ENCODE measurements at places on chromosomes 5 and 9. TPM values are rescaled to one million over a fixed set of nuclear protein-coding genes. Genes with fewer than 3 reads are reported as not detected.

The ANKDD1B gene
- total RNA-seq: 0.45 TPM

The GMCL2 gene
- 0.49 TPM for total RNA-seq

The HBEGF gene
- 19.6 TPM for total RNA-seq

The CLPTM1L gene
- total RNA-seq: 88.2 TPM

DNA sequence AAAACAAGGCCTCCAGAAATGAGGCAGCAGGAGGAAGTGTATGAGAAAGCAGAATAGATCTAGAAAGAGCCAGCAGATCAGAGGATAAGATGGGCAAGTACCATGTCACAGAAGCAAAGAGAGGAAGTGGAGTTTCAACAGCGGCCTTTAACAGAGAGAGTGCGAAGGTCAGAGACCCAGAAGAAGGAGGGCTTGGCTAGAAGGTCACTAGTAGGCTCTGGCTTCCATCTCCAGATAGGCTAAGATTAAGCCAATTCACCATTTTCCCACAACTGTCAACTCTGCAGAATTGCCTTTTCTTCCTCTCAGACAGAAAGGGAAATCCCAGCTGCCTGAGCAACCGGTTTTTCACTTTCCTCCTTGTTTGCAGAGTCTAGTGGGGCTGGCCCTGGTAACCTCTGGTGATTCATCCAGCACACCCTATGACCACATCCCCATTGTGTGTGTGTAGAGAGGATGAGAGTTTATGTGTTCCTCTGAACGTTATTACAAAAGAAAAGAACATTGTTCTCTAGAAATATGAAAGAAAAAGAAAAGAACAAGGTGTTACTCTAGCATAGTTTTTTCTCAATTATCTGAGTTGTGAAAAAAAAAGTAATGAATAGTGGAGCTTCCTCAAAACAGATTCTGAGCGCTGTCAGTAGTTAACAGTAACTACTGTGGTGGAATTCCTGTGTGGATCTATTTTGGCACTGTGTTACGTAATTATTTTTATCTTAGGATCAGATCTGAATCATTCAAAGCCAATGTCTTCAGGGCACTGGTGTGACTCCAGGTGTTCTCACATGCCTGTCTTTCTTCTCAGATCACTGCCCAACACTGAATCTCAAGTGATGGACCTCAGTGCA, 220.4 kb downstream of the ARRDC3 start:
- no peak overlapping the region for H3K4me3 ChIP-seq
- DNase-seq: peak; percentile 78
- H3K27ac ChIP-seq: peak overlapping the region; percentile 76
- H3K27me3 ChIP-seq: no peaks in the 10 kb centered on the region
- no peaks in the 10 kb centered on the region for H3K36me3 ChIP-seq

GRCh38 chr5:15718421-15719179, 218.6 kb downstream of the FBXL7 start:
- H3K4me3 ChIP-seq: no peak overlapping the region
- H3K4me1 ChIP-seq: no peaks in the 10 kb centered on the region
- DNase-seq: no peak
- no peaks in the 10 kb centered on the region for H3K36me3 ChIP-seq
- no peak overlapping the region for H3K27ac ChIP-seq
- no peaks in the 10 kb centered on the region for H3K27me3 ChIP-seq

- H3K4me1 ChIP-seq: peaks cover 17% of the 10 kb centered on the region
- H3K36me3 ChIP-seq: no peaks in the 10 kb centered on the region
- H3K4me3 ChIP-seq: peak overlapping the region; percentile 43
- no peak overlapping the region for H3K27ac ChIP-seq
- DNase-seq: no peak
- peaks cover 21% of the 10 kb centered on the region for H3K27me3 ChIP-seq
These were observed 6.5 kb downstream of the ADAMTS13 start for GRCh38 chr9:133428617-133429101.

- peaks cover 18% of the 10 kb centered on the region for H3K4me1 ChIP-seq
- H3K4me3 ChIP-seq: no peak overlapping the region
- no peak for DNase-seq
- H3K36me3 ChIP-seq: no peaks in the 10 kb centered on the region
- H3K27ac ChIP-seq: no peak overlapping the region
These were observed 10.0 kb upstream of the ACTBL2 start for GRCh38 chr5:57492632-57493031.

DNA sequence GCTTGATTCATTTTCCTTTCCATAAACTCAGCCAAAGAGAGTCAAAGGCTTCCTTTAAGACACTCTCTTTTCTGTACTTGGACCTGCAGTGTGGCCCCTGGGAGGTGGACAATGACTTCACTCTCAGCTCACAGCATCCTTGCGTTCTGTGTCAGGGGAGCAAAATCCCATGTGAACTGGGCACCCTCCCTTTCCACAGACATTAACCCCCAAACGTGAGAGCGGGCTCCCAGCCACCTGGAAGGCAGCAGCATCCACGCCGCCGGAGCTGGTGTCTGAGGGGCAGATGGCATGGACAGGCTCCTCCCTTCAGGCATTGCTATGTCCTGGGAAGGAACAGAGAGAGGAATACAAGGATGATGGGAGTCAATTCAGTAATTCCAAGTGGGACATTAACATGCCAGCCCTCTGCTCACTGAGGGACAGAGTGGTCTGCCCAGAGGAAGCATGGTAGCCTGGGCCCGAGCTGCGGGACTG, 39.5 kb downstream of the TRIP13 start:
- H3K27me3 ChIP-seq: peaks cover 1% of the 10 kb centered on the region
- no peaks in the 10 kb centered on the region for H3K36me3 ChIP-seq
- DNase-seq: peak; percentile 65
- H3K27ac ChIP-seq: peak overlapping the region; percentile 43
- no peak overlapping the region for H3K4me3 ChIP-seq
- peaks cover 5% of the 10 kb centered on the region for H3K4me1 ChIP-seq

DNA sequence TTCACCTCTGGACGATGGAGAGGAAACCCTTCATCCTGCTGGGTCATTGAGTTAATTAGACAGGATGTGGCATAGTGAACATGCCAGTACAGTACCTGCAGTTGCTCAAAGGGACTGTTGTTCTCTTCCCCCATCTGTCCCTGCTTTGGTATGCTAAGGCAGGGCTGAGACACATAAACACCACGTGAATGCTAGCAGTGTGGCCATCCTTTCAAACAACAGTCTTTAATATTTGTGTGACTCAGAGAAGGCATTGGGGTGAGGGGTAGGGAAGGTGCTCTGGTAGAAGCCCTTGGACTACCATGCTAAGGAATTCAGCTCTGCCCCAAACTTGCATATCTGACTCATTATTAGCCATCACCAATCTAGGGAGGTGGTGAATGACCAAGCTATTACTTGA, 180.2 kb upstream of the ZNF618 start:
- H3K4me1 ChIP-seq: no peaks in the 10 kb centered on the region
- peaks cover 11% of the 10 kb centered on the region for H3K27me3 ChIP-seq
- H3K4me3 ChIP-seq: no peak overlapping the region
- DNase-seq: no peak

DNA sequence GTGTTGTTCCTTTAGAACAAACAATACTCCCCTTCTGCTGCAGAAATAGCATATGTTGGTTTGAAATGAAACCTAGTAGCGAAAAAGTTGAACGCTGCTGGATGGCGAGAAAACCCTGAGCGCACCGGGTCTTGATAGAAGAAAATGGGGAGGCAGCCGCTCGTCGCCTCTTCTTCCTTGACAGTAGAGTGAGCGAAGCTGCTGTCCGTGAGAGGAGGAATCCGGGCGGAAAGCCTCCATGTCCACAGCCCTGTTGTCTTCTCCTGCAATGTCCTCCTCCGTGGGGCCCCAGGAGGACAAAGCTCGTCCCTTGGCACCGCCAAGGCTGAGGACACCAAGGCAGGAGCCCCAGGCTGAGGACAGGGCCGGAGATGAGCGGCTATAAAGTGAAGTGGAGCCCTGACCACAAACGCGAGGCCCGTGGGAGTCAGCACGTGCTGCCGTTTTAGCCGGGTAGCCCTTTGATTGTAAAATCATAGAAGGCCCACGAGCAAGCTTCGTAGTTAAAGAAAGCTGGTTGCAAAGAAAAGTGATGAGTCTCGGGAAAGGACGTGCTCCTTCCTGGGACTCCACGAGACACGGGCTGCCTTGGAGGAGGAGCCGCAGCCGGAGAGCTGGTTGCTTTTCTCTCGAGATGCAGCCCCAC, 35.6 kb downstream of the MRPL36 start:
- no peaks in the 10 kb centered on the region for H3K36me3 ChIP-seq
- H3K4me1 ChIP-seq: no peaks in the 10 kb centered on the region
- DNase-seq: peak; percentile 55
- H3K4me3 ChIP-seq: peak overlapping the region; percentile 12
- no peak overlapping the region for H3K27ac ChIP-seq

DNA sequence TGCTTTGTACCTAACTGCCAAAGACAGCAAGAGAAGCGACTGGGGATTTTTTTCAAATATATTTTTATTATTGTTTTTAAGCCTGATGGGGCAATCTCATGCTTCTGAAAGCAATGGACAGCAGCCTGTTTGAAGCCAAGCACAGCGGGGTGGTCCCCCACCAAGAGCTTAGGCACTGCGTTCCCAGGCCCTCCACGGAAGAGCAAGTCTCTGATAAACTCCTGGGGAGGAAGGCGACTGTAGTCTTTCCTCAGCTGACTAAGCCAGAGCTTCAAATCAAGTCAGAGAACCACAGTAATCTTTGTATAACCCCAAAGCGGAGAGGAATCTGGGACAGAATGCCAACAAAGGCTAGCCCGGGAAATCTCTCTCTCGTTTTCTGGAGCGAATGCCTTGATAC, 54.4 kb downstream of the ARSB start:
- no peaks in the 10 kb centered on the region for H3K27me3 ChIP-seq
- no peaks in the 10 kb centered on the region for H3K4me1 ChIP-seq
- H3K27ac ChIP-seq: no peak overlapping the region
- no peak for DNase-seq
- no peaks in the 10 kb centered on the region for H3K36me3 ChIP-seq

GRCh38 chr9:124146031-124146561, 111.7 kb upstream of the NEK6 start:
- no peak for DNase-seq
- H3K4me3 ChIP-seq: no peak overlapping the region
- peaks cover 4% of the 10 kb centered on the region for H3K27me3 ChIP-seq
- no peaks in the 10 kb centered on the region for H3K36me3 ChIP-seq
- no peaks in the 10 kb centered on the region for H3K4me1 ChIP-seq
- H3K27ac ChIP-seq: no peak overlapping the region

DNA sequence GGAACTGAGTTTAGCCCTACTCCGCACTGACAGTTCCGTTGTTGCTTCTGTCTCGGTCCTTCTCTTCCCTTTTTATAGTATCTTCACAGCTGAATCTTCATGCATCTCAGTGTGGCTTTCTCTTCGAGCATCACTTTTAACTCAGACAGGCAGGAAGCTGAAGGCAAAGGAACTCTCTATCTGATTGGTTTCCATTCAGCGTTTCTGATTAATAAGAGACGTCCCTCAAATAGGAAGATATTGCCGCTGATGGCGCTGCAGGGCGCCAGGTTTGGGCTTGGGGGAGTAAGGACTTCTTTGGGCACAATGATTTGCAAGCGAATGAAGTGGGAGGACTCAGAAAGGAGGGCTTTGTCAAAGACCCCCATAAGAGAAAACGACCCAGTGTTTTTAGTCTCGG, at the start of gene CDH9:
Gene CDH9, minus strand, starts transcription at position 111 of the 400 bp plus-strand sequence. CDS start 50,253 bp downstream, outside the sequence.
- no peak for DNase-seq
- H3K27me3 ChIP-seq: no peaks in the 10 kb centered on the region
- no peaks in the 10 kb centered on the region for H3K36me3 ChIP-seq
- H3K4me1 ChIP-seq: no peaks in the 10 kb centered on the region
- no peak within 1 kb of the TSS for H3K4me3 ChIP-seq
